NCI-H1092 (cell line): ENCODE measurements at places on chromosomes 6 and 20.

GRCh38 chr20:50273601-50274491 lies 83.2 kb downstream of the CEBPB start:
- DNase-seq, result no peak

DNA sequence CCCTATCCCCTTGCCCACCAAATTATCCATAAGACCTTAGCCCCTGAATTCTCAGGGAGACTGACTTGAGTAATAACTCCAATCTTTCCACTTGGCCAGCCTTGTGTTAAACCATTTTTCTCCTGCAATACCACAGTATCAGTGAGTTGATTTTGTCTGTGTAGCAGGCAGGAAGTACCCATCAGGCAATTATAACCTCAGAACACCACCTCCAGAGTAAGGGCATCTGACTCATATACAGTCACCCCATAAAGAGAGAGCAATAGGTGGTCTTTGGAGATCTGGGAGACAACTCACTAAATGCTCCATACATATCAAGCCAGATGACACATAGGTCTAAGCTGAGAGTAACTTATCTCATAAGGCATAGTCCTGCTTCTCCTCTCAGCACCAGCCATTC lies 83.7 kb downstream of the FILIP1 start:
- DNase-seq, result no peak

GRCh38 chr6:152184573-152184916 lies 377.1 kb downstream of the ESR1 start:
- DNase-seq, result no peak

DNA sequence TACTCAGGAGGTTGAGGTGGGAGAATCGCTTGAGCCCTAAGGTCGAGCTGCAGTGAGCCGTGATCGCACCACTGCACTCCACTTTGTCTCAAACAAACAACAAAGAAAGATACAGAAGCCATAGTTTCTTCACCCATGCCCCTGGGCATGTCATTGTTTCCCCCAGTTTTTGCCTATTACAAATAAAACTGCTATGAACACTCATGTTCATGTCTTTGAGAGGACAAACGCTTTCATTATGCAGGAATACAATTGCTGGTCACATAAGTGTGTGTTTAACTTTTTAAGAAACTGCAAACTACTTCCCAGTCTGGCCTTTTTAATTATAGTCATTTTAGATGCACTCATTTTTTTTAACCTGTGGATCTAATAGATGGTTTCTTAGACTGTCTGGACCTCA lies 12.2 kb upstream of the TTPAL start:
- DNase-seq, result no peak

- no peak for DNase-seq
These were observed 1145.2 kb upstream of the GJE1 start for GRCh38 chr6:140987364-140988155.

DNA sequence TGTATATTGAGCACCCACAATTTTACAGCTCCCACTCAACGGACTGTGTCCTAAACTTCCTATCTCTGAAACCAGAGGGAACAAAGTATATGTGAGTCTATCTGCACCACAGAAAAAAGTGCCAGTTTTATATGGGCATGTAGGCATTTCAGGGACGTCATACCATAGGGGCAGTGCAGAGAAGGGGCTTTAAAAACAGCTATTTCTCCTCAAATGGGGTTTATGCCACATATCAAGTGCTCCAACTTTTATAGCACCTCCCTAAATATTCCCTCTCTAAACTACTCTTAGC lies 28.9 kb upstream of the ASF1A start:
- no peak for DNase-seq

DNA sequence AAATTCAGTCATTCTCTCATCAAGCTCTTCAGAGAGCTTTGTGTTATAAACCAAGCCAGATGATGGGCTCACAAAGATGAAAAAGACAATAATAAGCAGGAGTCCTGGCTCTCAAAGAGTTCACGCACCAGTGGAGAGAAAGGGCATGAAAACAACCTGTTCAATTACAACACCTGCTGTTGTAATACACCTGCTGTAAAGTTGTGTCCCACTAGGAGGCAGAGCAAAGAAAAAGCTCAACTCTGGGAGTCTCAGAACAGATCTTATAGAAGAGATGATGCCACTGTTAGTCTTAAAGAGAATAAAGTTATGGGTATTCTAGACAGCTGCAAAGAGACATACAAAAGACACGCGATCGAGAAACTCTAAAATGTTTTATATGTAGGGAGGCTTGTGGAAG lies 100.6 kb downstream of the DCDC2 start:
- DNase-seq, result no peak

DNA sequence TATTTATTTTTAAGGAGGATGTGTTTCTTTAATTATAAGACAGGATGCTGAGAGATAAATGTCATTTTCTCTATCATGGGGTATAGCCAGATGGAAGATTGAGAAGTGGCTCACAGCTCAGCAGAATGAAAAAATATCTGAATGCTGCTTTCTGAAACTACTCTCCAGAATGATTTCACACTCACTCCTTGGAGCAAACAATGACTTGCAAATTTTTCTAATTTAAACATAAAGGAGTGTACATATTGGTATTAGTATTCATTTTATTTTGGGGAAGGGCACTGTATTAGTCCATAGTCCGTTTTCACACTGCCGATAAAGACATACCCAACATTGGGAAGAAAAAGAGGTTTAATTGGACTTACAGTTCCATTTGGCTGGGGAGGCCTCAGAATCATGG lies 52.4 kb upstream of the TRIM26 start:
- no peak for DNase-seq

GRCh38 chr6:69090132-69090531 lies 455.1 kb downstream of the ADGRB3 start:
- DNase-seq, result no peak

DNA sequence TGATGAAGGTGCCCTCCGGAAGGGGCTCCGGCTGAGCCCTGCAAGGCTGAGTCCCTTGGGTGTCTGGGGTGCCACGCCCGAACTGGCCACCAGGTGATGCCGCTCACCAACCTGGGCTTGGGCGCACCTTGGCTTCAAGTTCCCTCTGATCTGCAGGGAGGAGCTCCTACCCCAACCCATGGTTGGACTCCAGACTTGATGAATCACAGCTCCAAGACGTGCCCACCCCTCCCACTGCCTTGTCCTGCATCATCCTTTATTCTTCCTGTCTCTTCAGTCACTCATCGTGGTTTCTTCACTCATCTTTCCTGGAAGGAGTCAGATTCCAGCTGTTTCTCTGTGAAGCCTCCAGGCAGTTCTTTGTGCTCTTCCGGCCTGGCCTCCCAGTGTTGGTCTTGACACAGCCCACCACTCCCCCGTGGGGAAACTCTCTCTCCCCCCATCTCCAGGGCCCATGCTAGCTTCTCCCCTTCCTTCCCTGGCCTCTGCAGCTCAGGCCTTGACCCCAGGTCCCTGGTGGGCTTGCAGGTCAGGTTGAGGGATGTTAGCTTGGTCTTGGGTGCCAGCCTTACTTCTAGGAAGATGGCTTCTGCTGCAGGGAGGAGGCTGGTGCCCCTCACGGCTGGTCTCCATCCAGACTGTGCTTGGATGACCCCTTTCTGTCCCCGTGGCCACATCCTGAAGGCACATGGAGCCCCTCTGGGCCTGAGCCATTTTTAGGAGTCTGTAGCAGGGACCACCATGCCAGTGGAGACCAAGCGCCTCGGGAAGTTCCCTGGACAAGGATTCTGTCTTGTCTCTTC lies 2.6 kb upstream of the ZBP1 start:
- DNase-seq, result peak; percentile 1

GRCh38 chr20:35252037-35252461 lies 25.6 kb downstream of the MMP24 start:
- no peak for DNase-seq

DNA sequence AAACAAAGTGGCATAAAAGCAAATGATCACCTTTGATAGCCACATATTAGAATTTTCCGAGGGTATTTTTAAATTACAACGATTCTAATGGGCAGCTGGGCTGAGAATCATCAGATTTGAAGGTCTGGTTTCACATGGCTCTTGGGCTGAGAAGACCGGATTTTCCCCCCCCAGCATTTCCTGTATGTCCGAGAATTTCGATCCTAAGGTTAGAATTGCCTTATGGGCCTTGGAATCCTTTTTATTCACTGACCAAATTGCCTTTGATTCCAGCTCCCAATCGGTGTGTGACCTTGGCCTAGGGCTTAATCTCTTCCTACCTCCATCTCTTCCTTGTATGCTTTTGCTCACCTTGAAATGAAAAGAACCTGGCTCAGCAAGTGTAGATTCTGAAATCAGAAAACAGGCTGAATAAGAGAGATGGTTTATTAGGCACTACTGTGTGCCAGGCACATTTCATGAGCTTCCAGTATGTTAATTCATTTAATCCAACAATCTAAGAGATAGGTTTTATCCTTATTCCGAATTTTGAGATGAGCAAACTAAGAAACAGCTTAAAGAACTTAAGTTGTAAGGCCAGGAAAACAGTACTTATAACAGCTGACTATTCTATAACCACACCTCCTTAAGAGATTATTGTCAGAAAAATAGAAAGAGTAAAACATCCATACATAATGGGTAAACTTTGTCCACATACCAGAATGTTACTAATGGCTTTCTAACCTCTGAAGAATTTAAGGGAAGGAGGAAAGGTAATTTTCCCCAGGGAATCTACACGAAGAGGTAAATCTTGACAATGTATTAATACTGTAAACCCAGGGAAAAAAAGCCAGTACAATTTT lies 39.4 kb downstream of the HFE start:
- DNase-seq, result no peak

GRCh38 chr6:163248051-163248450 lies 166.5 kb upstream of the QKI start:
- no peak for DNase-seq

GRCh38 chr20:50618537-50618936 lies 72.8 kb downstream of the RIPOR3 start:
- no peak for DNase-seq

DNA sequence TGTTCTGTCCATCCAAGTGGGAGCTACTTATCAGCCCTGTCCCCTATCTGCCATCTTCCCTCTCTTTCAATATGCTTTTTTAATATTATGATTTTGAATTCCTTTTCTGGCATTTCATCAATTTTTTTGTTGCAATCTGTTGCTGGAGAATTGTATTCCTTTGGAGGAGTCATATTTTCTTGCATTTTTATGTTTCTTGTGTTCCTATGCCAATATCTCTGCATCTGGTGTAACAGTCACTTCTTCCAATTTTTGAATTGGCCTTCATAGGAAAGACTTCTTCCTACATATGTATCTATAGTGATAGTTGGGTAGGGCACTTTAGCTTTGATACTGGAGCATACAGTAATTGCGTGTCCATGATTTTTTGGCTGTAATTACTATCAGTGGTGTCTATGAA lies 70.1 kb downstream of the ZC2HC1B start:
- DNase-seq, result no peak

GRCh38 chr6:116016846-116017545 lies 43.7 kb downstream of the FRK start:
- peak; percentile 0 for DNase-seq

DNA sequence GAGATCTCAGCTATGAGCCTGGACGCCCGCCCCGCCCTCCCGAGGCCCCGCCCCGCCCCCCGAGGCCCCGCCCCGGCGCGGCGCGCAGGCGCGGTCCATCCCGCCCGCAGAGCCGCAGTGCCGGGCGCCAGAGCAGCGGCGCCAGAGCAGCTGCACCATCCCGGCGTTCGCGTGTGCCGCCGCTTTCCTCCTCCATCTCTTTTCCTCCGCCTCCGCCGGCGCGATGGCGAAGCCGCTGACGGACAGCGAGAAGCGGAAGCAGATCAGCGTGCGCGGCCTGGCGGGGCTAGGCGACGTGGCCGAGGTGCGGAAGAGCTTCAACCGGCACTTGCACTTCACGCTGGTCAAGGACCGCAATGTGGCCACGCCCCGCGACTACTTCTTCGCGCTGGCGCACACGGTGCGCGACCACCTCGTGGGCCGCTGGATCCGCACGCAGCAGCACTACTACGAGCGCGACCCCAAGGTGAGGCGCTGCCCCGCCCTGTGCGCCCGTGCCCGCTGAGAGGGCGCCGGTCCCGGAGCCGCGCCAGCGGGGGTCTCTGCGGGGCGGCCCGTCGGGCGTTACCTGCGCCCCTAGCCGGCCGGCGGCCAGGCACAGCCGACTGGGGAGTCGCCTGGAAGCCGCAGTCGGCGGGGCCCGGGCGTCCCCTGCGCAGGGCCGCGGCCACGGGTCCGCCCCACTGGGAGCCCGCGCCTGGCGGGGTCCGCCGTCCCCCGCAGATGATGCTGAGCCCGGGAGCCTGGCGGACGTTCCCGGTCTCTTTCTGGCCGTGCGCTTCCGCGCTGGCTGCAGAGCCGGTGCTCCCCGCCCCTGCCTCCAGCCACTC lies at the start of gene PYGB:
Gene PYGB (plus strand): TSS at position 130 of the 830 bp plus-strand sequence. CDS start 94 bp downstream, at position 224.
- peak; percentile 71 for DNase-seq

GRCh38 chr6:53065266-53066076 lies at the start of gene FBXO9:
Gene FBXO9 (plus strand): TSS chr6:53065404. CDS start chr6:53065790, 386 bp downstream.
- DNase-seq, result peak; percentile 14

DNA sequence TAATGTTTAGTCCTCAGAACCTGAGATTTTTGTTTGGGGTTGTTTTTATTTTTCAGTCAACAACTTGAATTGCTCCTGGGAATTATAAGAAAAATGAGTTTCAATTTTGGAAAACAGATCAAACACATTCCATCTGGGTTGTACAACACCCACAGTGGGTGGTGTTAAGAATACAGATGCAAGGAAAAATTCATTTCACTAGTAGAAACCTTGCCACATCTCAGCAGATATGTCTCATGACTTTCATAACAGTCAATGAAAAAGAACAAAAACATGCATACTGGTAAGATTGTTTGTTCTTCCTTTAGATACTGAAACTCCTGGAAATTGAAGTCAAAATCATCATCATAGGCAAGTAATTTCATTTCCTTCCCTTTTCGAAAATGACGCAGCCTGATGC lies 78.9 kb downstream of the MOXD1 start:
- DNase-seq, result no peak

GRCh38 chr6:40383348-40384115 lies 203.6 kb downstream of the LRFN2 start:
- no peak for DNase-seq

- DNase-seq, result no peak
These were observed 192.2 kb upstream of the POU3F2 start for GRCh38 chr6:98641949-98642719.

- DNase-seq, result no peak
These were observed 50.7 kb downstream of the SYNJ2 start for GRCh38 chr6:158032354-158032733.

GRCh38 chr6:4780360-4780812 lies 4.2 kb downstream of the CDYL start:
- no peak for DNase-seq

DNA sequence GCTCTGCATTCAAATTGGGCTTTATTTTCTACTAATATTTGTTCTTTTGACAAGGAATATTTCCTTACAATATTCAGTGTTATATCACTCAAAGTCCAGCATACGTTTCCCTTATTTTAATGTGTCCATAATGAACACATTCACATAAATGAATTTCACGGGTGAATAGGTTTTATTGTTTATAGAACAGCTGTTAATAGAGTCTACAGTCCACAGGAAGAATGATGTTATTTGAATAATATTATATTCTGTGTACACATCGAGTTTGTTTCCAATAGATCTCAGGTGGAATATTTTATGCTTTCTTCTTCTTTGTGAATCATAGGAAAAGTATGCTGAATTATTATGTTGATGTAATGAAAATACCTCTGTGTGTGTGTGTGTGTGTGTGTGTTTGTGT lies 582.4 kb downstream of the CDH26 start:
- DNase-seq, result peak; percentile 26

- DNase-seq, result no peak
These were observed 55.6 kb downstream of the BMP5 start for GRCh38 chr6:55819811-55820210.
